ENCODE measurements at places on chromosomes 7 and 10.
A peak's percentile ranks its signal among the peaks of the same experiment; 100 is the strongest.

GRCh38 chr7:101243646-101244374 is 1.1 kb downstream of the FIS1 start:
- DNase-seq: no peak

DNA sequence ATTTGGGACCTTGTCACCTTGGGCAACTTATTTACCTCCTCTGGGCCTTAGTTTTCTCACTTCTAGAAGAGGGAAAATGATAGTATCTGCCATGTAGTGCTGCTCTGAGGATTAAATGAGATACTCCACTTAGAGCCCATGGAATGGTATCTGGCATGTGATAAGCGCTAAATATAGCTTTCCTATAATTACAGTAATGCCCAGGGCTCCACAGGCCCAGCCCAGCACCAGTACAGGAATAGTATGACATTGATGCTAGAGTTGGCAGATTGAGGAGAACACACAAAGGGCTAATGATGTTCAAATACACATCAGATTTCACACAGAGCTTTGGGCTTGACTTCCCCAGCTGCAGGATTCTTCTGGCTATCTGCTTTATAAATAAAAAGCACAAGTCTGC is 34.9 kb downstream of the FAS start:
- no peak for DNase-seq

- DNase-seq: no peak
Observed at GRCh38 chr10:71252220-71252619, 39.9 kb downstream of the UNC5B start.

- no peak for DNase-seq
Observed at GRCh38 chr7:71191771-71192170, 59.8 kb downstream of the GALNT17 start.

- no peak for DNase-seq
Observed at GRCh38 chr7:5404421-5404826, 19.2 kb downstream of the TNRC18 start.

DNA sequence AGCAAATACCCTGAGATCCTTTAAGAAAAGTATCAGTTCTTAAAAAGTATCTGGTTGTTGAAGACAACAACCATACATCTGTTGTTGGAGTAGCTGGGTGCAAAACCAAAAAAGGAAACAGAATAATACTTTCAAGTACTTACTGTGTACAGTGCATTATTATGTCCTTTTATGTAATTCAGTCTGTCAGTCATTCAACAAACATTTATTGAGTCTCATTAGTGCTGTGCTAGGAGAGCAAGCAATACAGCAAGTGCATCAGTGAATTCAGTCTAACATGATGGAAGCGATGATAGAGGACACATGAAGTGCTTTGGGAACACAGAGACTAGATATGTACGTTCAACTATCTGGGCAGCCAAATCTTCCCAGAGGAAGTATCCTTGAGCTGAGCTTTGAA is 37.4 kb upstream of the KIF5B start:
- no peak for DNase-seq

DNA sequence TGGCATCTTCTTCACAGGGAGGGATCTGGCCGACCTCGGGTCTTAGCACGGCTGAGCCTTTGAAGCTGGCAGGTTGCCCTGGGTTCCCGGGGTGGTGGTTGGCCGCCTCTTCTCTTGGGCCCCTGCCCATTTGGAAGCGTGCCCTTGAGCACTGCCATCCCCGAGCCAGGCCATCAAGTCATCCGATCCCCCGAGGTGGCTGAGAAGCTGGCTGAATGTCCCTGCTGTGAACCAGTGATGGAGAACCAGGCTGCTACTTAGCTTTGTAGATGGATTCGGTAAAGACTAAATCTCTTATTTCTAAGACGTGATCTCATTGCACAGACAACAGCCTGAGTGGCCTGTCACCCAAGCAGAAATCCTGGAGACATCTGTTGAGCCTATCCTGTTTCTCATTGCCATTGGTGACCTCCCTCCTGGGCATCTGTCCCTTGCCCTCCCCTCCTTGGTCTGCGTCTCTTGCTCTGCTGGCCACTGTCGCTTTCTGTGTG is 74.3 kb downstream of the GRK5 start:
- DNase-seq: peak; percentile 66

- no peak for DNase-seq
Observed at GRCh38 chr7:6012355-6013104, 3.5 kb downstream of the AIMP2 start.
